ENCODE measurements at places on chromosomes 5 and 9. TPM values are rescaled to one million over a fixed set of nuclear protein-coding genes. Genes with fewer than 3 reads are reported as not detected.

The BASP1 gene
- total RNA-seq, result 170 TPM

The CYLC2 gene
- total RNA-seq, result not detected

The KCTD16 gene
- 33.0 TPM for total RNA-seq

The CCDC192 gene
- not detected for total RNA-seq

The OR1N2 gene
- not detected for total RNA-seq

The OR13J1 gene
- total RNA-seq, result not detected

The TTC33 gene
- total RNA-seq, result 16.3 TPM

All from smooth muscle cell of the umbilical artery (primary cell).